ENCODE measurements at places on chromosomes 1 and 21. TPM values are rescaled to one million over a fixed set of nuclear protein-coding genes. Genes with fewer than 3 reads are reported as not detected.

B4GALT3 gene
- polyA plus RNA-seq = 22.2 TPM

AVPR1B gene
- 0.24 TPM for polyA plus RNA-seq

DMBX1 gene
- not detected for polyA plus RNA-seq

EFNA3 gene
- 2.1 TPM for polyA plus RNA-seq

RNF186 gene
- polyA plus RNA-seq = 0.20 TPM

S100A7 gene
- polyA plus RNA-seq = not detected

UBL4B gene
- polyA plus RNA-seq = not detected

SPOCD1 gene
- polyA plus RNA-seq = 0.32 TPM

IVL gene
- not detected for polyA plus RNA-seq

FCRL5 gene
- 0.05 TPM for polyA plus RNA-seq

- no peak for DNase-seq
Observed at GRCh38 chr1:166808952-166809351, 30.3 kb upstream of the POGK start.

DNA sequence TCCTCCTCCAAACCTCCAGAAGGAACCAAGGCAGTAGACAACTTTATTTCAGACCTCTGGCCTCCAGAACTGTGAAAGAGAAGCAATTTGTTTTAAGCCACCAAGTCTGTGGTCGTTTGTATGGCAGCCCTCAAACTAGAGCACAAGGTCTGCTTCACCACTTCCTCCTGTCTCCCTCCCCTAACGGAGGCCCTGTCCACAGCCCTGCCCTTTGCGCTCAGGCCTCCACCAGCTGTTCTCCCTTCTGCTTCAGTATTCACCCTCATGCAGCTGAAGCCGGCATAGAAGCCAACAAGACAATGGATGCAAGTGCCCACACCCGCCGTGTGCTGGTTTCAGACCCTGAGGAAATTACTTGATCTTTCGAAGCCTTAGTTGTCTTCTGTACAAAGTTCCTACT is 364.1 kb downstream of the HHAT start:
- DNase-seq = peak; percentile 4

GRCh38 chr1:212964102-212964501 is 13.8 kb downstream of the VASH2 start:
- DNase-seq = no peak

DNA sequence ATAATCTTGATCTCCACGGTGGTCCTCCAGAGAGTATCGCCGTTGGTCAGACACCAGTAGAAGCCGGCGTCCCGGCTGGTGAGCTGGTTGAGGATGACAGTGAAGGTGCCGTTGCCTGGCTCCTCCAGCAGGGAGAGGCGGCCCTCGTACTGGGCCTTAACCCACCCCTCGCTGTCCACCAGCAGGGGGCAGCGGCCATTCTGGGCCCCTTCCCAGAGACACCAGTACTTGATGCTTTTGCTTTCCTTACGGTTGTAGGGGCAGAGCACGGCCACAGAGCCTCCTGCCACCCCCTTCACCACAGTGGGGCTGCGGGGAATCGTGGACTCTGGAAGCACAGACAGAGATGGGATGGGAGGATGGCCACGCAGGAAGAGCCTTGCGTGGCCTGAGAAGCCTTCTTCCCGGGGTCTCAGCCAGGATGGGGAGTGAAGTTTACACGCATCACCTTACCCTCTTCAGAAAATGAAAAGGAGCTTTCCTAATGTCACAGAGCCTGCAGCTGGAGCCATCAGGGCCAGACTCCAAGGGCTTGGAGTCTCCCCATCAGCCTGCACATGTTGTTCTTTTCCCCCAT is 10.7 kb downstream of the PIGR start:
- no peak for DNase-seq

GRCh38 chr1:65844296-65844695 is 51.6 kb downstream of the PDE4B start:
- DNase-seq = no peak

- no peak for DNase-seq
Observed at GRCh38 chr1:46342084-46342656, 1.6 kb downstream of the NSUN4 start.

DNA sequence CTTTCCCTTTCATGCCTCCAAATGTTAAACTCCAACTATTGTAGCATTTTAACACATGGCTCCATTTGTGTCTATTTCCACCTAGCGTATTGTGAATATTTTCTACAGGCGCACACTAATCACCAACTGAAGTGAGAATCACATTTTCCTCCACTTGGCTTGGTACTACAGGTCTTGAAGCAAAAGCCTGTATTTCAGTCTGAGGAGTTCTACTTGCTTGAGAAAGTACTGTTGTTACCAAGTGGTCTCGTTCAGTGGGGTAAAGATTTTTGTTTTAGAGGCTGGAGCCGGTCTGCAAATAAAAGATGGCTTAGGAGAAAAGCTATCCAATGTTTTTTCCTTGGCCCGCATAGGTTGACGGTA is 550 bp upstream of the PTBP2 start:
- DNase-seq = no peak

GRCh38 chr1:100921110-100921706 is 25.3 kb downstream of the SLC30A7 start:
- DNase-seq = peak; percentile 26

DNA sequence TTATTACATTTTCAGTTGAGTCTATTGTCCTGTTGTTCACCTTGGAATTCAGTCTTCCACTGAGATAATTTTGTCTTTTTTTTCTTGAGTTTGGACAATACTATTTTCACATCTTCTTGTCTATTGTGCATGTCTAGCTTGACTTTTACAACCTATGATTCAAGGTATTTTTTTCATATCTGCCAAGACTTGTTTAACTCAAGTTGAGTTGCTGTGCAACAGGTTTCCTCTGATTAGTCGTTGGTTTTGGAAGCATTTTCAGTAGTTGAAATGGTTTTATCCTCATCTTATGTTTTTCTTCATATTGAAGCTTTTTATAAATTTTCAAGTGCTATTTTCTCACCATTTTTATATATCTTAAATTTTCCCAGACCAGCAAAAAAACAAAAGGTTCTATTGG is 103.6 kb downstream of the SCMH1 start:
- no peak for DNase-seq

DNA sequence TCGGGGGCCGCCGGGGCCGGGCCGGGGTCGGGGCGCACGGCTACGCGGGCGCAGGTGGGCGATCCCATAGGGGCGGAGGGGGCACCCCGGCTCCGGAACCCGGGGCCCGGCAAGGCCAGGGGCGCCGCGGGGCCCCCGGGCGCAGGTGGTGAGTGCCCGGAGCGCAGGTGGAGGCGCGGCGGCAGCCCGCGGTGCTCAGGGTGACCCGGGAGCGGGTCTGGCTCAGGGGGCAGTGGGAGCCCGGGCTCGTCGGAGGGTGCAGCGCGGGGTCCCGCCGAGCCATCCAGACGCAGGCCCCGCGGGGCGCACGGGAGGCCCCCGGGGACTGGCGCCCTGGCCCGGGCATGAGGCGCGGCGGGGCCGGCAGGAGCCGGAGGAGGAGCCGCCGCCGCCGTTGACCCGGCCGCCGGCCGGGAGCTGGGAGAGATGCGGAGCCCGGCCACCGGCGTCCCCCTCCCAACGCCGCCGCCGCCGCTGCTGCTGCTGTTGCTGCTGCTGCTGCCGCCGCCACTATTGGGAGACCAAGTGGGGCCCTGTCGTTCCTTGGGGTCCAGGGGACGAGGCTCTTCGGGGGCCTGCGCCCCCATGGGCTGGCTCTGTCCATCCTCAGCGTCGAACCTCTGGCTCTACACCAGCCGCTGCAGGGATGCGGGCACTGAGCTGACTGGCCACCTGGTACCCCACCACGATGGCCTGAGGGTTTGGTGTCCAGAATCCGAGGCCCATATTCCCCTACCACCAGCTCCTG is 489 bp downstream of the CELSR2 start:
- DNase-seq = no peak

DNA sequence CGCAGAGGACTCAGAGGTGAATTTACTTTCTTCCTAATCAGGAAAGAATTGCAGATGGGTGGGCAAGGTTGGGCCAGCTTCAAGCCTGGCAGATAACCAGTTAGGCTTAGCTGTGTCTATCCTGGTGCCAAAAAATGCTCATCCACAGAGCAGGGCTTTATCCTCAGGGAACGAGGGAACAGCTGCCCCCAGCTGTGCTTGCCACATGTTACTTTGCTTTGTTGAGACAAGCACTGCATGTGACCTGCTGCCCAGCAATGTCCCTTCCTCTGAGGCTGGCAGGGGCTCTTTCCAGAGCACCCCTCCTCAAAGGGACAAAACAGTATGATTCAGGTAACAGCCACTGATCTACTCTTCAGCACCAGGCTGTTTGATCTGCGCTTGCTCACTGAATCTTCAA is 505.1 kb upstream of the USP24 start:
- DNase-seq = no peak

GRCh38 chr1:33466159-33466558 is 6.3 kb upstream of the ZSCAN20 start:
- DNase-seq = no peak

DNA sequence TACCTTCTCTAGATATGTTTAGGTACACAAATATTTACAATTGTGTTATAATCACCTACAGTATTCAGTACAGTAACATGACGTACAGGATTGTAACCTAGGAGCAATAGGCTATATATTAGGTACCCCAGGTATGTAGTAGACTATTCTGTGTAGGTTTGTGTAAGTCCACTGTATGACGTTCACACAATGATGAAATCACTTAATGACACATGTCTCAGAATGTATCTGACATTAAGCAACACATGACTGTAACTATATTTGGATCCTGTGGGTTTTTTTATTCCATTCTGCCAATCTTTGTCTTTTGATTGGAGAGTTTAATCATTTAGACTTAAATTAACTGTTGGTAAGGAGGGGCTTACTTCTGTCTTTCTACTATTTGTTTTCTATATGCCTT is 52.1 kb downstream of the STYXL2 start:
- DNase-seq = no peak

DNA sequence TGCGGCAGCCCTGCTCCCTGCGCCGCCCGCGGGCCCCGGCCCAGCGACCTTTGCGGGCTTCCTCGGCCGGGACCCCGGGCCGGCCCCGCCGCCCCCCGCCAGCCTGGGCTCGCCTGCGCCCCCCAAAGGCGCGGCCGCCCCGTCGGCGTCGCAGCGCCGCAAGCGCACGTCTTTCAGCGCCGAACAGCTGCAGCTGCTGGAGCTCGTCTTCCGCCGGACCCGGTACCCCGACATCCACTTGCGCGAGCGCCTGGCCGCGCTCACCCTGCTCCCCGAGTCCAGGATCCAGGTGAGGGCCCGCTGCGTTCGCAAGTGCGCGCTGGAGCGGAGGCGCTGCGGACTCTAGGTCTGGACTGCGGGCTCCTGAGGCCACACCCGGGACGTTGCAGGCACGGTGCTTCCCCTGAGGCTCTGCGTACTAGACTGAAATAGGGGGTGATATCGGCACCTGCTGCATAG is 351 bp downstream of the MIXL1 start:
- DNase-seq = no peak

GRCh38 chr1:159879136-159879535 is 16.7 kb upstream of the VSIG8 start:
- no peak for DNase-seq

- DNase-seq = no peak
Observed at GRCh38 chr1:221276896-221277409, 397.7 kb downstream of the HLX start.

DNA sequence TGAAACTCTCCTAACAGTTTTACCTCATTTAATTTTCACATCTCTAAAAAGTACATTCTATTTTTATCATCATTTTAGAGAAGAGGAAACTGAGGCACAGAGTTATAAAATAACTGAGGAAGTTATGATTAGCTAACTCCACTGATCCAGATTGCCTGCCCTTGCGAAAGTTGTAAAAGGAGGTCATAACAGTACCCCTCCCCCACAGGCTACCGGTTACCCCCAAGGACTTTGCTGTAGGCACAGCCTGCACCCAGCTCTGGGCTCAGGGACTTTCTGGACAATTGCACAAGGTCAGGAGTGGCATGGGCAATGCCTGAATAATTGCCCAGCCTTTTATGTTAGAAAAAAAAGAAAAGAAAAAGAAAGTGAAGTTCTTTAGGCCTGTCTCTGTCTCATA is 22.7 kb downstream of the PIGM start:
- DNase-seq = no peak

DNA sequence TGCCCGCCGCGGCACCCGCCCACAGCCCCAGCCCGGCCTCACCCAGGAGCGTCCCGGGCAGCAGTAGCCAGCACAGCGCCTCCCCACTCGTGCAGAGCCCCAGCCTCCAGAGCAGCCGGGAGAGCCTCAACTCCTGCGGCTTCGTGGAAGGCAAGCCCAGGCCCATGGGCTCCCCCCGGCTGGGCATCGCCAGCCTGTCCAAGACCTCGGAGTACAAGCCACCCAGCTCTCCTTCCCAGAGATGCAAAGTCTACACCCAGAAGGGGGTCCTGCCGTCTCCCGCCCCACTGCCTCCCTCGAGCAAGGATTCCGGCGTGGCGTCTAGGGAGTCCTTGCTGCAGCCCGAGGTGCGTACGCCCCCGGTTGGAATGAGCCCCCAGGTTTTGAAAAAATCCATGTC is 531.2 kb downstream of the KIF26B start:
- no peak for DNase-seq

DNA sequence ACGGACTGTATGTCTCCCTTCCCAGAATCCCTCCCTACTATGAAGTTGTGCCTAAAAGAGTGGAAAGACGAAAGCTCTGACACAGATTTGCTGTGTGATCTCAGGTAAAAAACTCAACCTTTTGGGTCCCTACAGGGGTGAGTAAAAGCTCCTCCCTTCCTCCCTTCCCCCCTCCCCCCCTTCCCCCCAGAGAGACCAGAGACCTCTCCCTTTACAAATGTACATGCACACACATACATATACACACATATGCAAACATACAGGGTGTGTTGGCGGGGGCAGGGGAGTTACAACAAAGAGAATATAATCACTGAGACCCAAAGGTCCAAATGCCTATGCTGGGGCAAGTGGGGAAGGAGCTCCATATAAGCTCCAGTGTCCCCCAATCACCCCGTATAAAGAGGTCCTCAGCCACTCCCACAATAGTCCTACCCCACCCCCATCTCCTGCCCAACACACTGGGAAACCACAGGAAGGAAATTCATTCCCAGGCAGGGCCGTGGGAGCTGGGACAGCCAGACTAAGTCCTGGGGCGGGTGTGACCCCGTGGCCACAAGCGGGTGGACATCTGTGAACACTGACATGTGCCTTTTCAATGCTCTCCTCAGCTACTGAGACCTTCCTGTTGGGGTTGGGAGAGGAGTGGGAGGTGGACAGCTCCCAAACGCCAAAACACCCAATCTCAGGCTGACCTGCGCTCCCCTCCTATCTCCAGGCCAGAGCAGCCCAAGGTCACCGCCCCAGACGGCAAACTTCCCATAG is 2.0 kb downstream of the MEF2D start:
- no peak for DNase-seq

DNA sequence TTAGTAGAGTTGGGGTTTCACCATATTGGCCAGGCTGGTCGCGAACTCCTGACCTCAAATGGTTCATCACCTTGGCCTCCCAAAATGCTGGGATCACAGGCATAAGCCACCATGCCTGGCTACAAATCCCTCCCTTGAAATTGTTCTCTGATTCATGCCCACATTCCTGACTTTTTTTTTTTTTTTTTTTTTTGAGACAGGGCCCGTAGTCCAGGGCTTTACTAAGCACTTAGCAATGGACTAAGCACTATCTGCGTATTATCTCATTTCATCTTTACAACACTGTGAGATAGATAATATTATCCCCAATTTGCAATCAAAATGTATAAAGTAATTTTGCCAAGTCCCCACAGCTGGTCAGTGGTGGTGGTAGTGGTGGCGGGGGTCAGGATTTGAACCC is 58.9 kb downstream of the VWA5B1 start:
- no peak for DNase-seq

Data from forelimb muscle (tissue), 1 donor.